HTR-8/SVneo (cell line): ENCODE measurements at places on chromosomes 13 and 19.

GRCh38 chr13:27839809-27840467 is 47.7 kb downstream of the GSX1 start:
- no peak for DNase-seq

DNA sequence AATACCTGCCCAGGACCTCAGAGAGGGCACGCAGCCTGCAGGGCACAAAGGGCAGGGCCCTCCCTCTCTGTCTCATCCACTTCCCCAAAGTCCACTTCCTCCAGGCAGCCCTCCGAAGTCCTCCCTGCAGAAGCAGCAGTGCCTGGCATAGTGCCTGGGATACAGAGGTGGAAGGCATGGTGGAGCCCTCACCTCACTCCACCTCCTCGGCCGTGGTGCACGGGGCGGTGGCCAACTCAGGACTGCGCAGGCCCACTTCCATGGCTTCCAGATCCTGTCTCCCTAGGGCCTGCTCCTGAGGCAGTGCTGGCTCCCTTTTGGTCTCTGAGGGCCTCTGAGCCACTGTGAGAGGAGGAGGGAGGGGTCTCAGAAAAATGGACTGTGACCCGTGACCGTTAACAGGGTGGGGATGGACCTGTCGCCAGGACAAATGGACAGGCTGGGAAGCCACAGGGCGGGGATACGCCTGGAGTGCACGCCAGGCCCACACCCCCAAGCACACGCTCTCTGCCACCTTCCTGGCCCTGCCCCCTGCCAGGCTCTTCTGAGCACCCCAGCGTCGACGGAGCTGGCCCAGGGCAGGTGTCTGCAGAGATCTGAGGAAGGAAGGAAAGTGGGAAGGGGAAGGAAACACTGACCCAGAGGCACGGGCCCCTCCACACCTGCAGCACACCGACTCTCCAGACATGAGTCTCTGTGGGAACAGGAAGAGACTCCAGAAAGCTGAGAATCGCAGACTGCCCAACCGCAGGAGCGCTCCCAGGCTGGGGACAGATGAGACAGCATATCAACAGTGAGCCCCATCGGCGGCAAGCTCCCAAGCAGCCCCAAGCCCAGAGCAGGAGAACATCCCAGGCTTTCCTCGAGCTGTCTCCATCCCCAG is 8.4 kb downstream of the REXO1 start:
- DNase-seq = no peak

GRCh38 chr19:56748378-56748777 is 76.8 kb upstream of the ZNF835 start:
- DNase-seq = peak; percentile 26

DNA sequence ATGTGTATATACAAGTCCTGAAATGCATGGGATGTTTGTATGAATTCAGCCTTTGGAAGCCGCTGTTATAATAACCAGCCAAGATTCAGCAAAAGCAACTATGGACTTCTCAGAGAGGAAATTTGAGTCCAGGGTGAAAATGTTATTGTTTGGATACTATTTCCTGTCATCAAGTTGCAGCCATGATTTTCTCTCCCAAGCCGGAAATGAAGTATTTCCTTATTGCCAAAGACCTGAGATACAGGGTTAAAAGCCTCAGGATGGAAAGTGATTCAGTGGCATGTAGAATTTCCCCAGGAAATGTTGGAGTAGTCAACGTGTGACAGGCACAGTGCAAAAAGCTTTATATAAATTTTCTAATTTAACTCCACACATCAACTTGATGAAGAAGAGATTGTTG is 133.9 kb downstream of the IRS2 start:
- no peak for DNase-seq

- no peak for DNase-seq
Measured at GRCh38 chr19:18214779-18215433, 11.1 kb upstream of the RAB3A start.

GRCh38 chr19:38729653-38730469 is 14.4 kb downstream of the CAPN12 start:
- DNase-seq = peak; percentile 54

DNA sequence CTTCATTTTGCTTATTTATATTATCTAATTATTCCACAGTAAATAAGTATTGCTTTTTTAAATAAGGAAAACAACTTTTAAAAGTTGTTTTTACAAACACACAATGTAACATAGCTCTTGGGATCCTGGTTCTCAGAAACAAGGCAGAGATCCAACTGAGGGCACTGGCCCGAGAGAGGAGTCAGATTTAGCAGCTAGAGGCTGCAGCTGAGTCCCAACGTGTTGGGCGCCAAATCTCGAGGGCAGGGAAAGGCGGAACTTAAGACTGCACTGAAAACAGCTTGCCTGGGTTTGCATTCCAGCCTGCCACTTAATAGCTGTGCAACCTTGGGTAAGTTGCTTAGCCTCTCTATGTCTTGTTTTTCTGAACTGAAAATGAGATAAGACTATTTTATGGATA is 16.4 kb upstream of the WASF3 start:
- no peak for DNase-seq

GRCh38 chr13:30307194-30307970 is at the start of gene KATNAL1:
KATNAL1 (minus strand) TSS chr13:30307551; CDS start chr13:30283777, 23,774 bp downstream.
- peak; percentile 50 for DNase-seq

DNA sequence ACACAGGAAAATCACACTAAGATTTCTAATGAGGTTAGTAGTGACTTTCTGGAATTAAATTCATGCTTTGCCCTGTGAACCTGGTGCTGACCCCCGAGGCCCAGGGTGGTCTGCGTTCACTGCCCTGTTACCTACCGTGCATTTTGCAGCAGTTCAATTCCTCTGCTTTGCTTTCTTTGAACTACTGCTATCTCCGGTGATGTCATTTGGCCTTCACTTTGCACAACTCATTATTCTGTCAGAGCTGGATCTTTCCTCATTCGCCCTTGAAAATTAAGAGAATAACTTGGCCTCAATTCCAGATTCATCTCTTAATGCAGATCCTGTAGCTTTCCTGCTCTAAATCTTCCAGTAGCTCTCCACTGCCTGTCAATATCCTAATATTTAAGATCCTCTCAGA is 8.8 kb upstream of the LRRC63 start:
- no peak for DNase-seq

DNA sequence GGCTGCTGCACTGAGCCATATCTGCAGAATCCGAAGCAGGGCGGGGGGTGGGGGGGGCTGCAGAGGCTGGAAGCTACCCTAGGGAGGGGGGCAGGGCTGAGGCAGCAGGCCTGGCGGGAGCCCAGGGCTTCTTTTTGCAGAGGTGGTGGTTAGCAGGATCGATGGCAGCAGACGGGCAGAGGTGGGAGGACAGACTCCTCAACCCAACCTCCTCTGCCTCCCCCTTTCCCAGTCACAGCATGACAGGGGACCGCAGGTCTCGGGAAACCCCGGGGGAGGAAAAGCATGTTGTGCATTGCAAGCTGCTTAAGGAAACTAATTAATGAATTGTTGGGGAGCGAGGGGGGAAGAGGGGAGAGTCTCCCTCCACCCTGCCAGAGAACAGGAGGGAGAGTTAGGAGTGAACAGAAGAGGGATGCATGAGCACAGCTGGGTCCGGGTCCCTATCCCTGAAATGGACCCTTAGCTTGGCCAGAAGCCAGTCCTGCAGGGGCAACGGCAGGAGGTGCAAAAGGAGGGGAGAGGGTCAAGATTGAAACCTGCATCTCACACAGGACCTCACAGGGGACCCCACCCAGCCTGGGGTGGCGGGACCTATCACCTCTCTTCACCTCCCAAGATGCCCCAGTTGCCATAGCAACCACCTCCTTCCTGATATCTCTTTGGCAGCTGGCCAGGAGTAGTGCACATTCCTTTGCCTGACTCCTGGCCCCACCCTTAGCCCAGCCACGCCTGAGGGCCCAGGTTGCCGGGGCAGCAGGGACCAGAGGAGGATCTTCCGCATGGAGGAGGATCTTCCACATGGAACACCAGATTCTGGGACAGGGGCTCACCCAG is 1.8 kb downstream of the FXYD7 start:
- DNase-seq = no peak

GRCh38 chr19:33426621-33427361 is 53.3 kb downstream of the CEBPG start:
- DNase-seq = no peak

DNA sequence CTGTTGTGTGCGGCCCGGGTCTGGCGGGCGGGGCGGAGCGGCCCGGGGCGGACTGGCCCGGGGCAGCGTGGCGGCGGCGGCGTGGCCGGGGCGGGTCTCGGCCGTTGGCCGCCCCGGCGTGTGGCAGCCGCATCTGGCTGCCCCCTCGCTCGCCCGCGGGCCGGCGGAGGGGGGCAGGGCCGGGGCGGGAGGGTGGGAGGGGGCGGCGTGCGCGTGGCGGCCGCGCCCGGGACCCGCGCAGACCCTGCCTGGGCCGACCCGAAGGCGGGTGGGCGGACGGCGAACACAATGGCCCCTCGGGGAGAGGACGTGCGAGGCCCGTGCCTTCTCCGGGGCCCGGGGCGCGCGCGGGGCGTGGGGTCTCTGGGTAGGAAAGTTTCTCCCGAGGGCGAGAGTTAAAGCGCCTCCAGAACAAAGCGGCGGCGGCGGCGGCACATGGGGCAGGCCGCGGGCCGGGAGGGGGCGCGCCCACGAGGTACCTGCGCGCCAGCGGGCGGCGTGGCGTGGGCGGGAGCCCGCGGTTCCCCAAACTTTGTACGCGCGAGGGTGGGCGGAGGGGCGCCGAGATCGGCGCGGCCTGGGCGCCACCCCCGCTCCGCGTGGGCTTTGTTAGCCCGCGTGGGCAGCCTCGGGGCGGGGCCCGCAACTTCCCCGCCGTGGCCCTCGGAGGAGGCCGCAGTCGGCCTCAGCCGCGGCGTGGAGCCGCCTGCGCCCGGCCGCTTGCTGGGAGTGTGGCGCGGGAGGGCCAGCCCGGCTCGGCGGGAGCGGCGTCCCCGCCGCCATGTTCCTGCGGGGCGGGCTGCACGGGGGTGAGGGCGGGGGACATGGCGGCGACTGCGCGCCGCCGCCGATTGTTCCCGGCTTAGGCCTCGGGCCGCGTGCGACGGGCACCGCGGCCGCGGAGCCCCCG is 764 bp downstream of the MIR17HG start:
- DNase-seq = no peak

GRCh38 chr19:53157626-53158025 is 1.2 kb downstream of the ZNF347 start:
- DNase-seq = no peak

GRCh38 chr19:48718711-48719231 is 754 bp downstream of the MAMSTR start:
- DNase-seq = no peak

- no peak for DNase-seq
Measured at GRCh38 chr19:19379527-19379926, 25.9 kb upstream of the GATAD2A start.

- peak; percentile 4 for DNase-seq
Measured at GRCh38 chr13:43908156-43909126, 28.7 kb downstream of the LACC1 start.

- DNase-seq = no peak
Measured at GRCh38 chr19:4583961-4584669, 24.6 kb upstream of the SEMA6B start.

GRCh38 chr19:55220525-55220924 is 8.0 kb downstream of the TMEM86B start:
- no peak for DNase-seq

DNA sequence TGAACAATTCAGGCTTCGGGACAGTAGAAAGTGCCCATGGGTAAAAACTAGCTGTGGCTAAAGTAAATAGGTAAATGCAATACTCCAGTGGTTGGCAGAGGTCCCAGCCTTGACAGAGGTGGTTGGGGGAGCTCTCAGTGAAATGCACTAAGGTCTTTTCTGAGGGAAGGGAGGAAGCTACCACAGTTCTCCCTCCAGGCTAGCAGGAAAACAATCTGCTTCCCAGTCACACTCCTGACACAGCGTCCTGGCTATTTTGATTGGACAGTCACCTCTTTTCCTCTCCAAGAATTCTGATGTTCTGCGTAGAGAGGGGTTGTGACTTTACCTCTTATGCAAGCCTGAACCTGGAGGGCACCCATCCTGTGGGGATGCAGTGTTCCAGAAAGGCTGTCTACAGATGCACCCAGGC is 128.7 kb downstream of the CYSLTR2 start:
- no peak for DNase-seq

DNA sequence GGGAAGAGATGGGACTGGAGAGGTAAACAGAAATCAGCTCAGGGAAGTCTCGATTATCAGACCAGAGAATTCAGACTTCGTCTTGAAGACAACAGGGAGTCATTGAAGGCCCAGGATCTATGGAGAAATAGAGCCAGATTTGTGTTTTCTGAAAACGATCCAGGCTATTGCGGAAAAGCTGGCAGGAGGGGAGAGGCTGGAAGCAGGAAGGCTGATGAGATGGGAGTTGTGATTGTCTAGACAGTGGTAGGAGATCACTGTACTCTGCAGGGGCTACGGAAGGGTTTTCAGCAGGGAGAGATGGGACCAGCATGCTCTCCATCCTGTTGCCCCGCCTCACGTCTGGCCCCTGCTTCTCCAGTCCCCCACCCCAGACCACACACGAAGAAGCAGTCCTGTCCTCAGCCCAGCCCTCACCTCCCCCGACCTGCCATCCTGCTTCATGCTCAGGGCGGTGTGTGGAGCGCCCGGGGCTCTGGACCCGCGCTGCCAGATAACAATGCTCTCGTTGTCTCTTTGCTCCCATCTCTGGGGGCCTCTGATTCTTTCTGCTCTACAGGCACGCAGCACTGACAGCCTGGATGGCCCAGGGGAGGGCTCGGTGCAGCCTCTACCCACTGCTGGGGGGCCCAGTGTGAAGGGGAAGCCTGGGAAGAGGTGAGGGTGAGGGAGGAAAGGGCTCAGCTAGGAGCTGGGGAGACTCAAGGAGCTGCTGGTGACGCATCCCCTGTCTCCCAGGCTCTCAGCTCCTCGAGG is 1.9 kb downstream of the ARHGAP33 start:
- no peak for DNase-seq

- DNase-seq = no peak
Measured at GRCh38 chr13:66765559-66765958, 464.6 kb downstream of the PCDH9 start.
